ENCODE measurements at places on chromosomes 2 and 18.
A peak's percentile ranks its signal among the peaks of the same experiment; 100 is the strongest.

DNA sequence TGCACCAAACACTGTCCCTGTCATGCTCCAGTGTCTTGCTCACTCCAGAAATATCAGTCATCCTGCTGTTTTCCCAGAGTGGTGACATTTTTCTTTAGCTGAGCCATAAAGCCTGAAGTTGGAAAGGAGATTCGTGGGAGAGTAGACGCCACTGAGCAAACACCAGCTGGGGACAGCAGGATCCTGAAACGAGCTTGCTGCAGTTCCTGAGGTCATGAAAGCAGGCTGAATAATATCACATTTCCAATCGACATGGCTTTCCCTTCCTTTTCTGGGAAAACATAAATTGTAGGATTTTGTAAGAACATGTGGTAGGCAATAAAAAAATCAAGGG is 276.4 kb downstream of the CDCA7 start:
- DNase-seq: no peak

DNA sequence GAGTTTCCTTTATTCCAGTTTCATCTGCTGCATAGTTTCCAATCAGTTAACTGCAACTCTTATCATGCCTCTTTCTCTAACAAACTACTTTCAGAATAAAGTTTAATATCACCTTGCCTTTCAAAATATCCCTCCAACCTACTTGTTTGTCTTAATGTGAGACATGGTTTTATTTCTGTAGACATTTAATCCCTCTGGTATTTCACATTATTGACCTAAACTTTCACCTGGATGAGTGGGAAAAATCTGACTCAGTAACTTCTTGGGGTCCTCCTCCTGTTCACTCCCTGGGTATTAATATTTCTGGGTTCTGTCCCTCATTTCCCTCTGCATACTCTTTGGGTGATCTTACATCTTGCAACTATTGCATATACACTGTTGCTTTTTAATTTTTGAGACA is 27.9 kb downstream of the MSH6 start:
- no peak for DNase-seq

DNA sequence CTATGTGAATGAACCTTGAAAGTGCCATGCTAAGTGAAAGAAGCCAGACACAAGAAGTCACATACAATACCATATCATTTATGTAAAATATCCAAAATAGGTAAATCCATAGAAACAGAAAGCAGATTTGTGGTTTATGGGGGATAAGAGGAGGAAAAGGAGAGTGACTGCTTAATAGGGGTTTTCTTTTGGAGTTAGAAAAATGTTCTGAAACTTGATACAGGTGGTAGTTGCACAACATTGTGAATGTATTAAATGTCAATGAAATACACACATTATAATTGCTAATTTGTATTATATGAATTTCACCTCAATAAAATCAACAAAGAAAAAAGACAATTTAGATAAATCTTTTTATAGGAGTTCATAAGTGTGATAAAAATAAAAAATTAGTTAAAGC is 37.1 kb downstream of the MEMO1 start:
- DNase-seq: no peak

DNA sequence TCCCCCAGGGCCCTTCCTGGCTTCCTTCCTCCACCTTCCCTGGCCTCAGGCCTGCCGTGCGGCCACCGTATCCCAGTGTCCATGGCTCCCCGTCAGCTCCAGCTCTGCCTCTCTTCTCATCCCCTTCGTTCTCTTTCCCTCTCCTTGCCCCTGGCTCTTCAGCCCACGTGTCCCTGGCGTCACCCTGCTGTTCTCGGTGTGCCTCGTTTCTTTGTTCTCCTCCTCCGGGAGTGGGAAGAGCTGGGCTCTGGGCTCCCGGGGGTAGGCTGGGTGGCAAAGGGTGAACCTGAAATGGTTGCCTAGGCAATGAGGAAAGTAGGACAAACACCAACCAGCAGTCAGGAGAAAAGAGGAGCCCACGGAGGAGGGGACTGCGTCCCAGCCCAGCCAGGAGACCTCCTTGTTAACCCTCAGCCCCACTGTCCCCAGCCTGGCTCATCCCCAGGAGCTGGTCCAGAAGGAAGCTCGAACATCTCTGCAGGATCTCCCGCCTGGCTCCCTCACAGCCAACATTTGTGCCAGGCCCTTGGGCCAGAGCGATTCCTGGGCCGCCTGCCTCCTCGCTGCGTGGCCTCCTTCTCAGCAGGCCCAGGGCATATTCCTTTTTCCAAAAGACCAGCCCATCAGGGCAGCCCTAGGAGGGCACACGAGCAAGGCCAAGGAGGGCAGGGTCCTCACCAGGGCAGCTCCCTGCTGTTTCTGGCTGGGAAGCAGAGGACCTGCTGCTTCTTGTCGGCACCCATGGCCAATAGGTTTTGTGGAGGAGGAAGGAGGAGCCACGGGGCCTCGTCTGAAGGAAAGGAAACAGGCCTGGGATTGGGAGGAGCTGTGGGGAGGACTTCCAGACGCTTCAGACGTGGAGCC is 30.9 kb upstream of the DNMT3A start:
- DNase-seq: no peak

DNA sequence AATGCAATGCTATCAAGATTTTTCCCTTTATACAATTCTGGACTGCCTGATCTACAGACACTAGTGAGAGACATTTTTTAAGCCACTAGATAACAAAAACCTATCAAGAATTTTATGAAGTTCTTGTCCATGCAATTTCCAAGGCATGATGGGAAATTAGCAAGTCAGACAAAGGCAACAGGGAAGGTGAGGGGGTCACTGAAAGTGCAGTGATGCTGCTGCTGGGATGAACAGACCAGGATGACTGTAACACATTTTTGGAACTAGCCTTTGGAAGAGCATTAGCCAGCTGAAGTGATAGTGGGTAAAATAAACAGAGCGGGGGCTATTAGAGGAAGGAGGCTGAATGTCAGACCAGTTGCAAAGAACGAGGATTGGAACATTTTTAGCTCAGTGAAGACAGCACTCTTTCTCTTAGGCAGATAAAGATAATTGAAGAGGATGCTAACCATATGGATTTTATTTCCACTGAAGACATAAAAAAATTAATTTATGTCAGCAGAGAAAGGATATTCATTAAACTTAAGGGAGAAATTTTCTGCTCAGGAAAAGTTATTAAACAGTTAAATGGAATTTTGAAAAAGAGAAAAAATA is 17.9 kb downstream of the NRXN1 start:
- DNase-seq: no peak

DNA sequence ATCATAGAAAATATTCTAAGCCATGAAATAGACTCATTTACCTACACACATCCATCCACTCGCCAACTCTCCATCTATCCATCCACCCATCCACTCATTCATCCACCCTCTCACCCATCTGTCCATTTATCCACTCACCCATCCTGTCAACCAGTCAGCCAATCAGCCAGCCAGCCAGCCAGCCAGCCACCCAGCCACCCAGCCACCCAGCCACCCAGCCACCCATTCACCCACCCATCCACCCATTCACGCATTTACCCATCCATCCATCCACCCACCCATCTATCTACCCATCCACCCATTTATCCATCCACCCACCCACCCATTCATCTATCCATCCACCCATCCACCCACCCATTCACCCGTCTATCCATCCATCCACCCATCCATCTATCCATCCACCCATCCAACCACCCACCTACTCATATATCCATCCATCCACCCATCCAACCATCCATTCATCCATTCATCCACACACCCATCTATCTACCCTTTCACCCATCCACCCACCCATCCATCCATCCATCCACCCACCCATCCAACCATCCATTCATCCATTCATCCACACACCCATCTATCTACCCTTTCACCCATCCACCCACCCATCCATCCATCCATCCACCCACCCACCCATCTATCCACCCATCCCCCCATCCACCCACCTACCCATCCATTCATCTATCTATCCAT is 185.1 kb downstream of the LOXHD1 start:
- DNase-seq: no peak

GRCh38 chr2:850429-850828 is 100.2 kb upstream of the SNTG2 start:
- DNase-seq: no peak

- DNase-seq: no peak
Observed at GRCh38 chr2:102005989-102006885, 14.5 kb downstream of the IL1R2 start.

GRCh38 chr2:168890006-168890782 is at the start of gene SPC25:
SPC25 (minus strand) TSS chr2:168890430; CDS start chr2:168889519, 911 bp downstream.
- DNase-seq: peak; percentile 84

GRCh38 chr18:61282926-61283325 is 50.3 kb upstream of the CDH20 start:
- DNase-seq: no peak

DNA sequence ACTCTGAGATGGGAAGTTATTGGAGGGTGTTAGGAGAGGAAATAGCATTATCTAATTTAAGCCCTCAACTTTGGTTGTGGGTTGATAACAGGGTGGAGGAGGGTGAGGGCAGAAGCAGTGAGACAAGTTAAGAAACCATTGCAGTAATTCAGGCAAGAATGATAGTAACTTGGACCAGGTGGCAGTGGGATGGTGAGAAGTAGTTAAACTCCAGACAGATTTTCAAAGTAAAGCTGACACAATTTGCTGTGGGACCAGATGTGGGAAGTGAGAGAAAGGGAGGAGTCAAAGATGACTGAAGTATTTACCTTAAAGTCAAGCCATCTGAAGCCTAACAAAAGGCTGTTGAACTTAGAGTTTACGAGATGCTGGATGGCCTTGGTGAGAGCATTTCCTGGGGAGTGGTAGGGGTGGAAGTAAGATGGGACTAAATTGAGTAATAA is 163.2 kb upstream of the KLF7 start:
- DNase-seq: no peak

- no peak for DNase-seq
Observed at GRCh38 chr18:10965119-10965518, 184.2 kb downstream of the PIEZO2 start.

DNA sequence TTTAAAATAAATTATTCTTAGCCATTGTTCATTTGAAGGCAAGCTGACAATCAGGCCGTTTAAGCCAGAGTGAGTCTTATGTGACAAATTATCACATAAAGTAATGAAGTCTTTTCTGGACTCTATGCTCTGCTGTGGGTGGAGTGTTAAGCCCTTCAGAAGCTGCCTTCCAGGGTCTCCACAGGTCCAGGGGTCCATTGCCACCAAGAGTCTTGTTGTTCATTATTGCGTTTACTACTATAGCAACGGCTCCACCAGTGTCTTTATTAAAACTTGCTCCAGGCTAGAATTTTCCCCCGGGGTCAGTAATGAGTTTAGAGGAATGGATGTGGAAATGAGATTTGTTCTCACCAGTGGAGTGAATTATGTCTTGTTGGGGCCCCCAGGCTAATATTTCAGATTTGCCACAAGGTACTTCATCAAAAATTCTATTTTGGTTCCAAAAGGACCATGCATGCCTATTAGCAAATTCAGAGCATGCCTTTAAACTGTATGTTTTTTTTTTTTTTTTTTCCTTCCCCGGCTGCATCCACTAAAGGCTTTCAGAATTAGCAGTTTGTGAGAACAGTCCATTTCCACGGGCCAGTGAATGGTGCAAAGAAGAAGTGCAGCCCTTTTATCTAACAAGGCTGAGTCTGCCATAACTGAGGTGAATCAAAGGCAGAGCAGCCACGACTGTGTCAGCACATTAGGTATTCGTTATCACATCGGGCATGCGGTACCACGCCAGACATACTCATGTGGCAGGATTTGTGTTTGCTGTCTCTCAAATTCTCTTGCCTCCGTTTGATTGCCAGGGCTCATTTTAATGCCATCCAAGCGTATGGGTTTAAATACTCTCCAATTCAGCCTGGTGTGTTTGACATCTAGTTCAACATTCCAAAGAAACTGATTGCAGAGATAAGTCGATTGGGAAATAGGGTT is 26.2 kb upstream of the LRRTM1 start:
- DNase-seq: no peak

GRCh38 chr2:127570282-127571250 is 35.1 kb downstream of the MYO7B start:
- no peak for DNase-seq

GRCh38 chr18:47928466-47928865 is 2.0 kb downstream of the SMAD2 start:
- DNase-seq: no peak

DNA sequence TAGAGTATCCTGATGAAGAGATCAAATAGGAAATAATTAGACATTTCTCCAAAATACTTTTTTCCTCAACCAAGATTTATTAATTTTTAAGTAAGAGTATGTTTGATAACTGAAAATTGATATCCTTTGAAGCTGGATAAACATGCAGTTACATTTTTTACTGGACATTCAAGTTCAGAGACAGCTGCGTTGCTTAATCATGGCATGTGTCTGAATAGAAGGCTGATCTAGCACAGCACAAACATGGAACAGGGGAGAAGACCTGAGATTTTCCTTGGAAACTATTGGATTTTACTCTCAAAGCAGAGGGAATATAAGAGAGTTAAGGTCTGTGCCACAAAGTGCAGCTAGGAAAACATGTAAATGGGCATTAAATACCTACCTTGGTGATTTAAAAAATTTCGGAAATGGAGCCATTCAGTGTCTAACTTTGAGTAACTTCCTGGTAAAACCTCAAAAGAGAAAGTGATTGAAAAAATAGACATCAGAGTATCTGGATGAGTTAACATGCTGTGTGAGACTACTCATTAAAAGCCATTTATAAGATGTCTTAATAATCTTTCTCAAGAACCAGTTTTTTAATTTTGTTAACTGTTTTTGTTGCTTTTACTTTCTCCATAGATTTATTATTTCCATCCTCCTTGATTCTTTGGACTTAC is 31.8 kb downstream of the CRIM1 start:
- no peak for DNase-seq

GRCh38 chr2:19893520-19894133 is 8.2 kb downstream of the TTC32 start:
- no peak for DNase-seq

DNA sequence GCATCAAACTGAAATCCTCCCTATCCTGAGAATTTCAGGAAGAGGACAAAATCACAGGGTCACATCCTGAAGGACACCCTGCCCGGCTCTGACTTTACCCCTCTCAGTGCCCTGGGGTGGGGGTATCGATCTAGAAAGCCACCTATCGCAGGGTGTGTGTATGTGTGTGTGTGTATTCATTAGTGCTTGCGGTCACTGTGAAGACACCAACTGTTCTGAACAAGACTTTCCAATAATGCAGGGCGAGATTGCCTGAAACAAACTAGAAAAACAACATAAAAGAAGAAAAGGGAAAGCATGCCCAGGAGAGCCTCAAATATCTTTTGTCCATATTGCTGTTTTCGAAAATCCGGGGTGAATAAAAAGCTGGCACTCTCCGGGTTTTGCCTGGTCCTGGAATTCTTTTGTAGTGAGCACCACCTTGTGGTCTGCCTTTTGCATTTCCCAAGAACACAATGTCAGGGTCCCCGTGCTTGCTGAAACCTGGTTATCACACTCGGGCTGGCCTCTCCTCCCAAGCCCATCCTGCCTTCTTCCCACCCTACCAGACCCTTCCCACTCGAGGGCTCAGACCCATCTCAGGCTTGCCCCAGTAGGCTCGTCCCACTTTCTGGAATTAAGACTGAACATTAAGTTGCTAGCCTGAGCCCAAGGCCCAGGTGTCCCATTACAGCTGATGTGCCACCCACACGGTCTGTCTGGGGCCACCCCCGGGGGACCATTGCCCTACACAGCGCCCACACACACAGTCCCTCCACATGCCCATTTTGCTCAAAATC is 25.0 kb upstream of the COPS8 start:
- DNase-seq: peak; percentile 12
